ENCODE measurements at places on chromosomes 4 and X.

DNA sequence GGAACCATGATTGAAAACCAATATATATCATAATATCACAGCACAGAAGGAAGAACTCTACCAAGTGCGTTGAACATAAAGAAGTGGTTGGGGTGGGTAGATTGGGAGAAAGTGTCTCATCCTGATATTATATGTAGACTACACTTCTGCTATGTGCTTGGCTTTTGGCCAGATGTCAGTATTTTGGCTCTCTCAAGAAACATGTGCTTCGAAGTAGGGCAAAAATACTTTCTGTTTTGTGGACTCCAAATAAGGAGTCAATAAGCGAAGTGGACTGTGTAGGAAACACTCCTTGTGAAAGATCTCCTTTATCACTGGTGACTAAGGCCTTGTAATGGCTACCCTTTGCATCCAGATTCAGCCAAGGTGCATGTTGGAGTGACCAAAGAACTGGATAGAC, 7.8 kb upstream of the HPSE start:
- H3K4me1 ChIP-seq = peaks cover 12% of the 10 kb centered on the region
- H3K36me3 ChIP-seq = no peaks in the 10 kb centered on the region
- no peak overlapping the region for H3K27ac ChIP-seq

DNA sequence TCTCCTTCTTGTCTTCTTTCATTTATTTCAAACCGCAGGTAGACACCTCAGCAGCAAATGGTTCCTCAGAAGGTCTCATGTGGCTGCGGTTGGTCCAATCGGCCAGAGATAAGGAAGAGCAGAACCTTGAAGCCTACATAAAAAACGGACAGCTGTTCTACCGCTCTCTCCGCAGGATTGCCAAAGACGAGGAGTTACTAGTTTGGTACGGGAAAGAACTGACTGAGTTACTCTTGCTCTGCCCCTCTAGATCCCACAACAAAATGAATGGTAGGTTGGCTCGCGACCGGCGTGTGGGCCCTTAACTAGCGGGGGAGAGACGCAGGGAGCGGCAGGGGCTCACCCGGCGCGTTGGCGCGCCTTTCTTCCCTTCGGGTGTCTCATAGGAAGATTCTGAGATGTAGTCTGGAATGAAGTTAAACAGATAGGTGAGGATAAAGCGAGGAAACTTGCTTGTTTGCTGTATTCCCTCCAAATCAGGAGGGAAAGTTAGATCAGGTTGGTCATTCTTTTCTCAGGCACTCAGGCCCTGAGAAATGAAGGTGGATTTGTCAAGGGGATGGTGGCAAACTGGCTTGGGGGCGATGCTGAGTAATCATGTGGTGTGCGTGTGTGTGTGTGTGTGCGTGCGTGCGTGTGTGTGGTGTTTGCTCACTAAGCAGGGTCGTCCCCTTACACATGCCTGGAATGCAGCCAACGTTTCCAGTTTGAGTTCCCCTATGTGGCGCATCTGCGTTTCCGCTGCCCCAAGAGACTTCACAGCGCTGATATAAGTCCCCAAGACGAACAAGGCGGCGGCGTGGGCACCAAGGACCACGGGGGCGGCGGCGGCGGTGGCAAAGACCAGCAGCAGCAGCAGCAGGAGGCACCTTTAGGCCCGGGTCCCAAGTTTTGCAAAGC, 4.2 kb downstream of the PRDM8 start:
- H3K27me3 ChIP-seq = peaks cover 5% of the 10 kb centered on the region
- peak overlapping the region; percentile 58 for H3K4me3 ChIP-seq
- H3K27ac ChIP-seq = peak overlapping the region; percentile 81
- no peaks in the 10 kb centered on the region for H3K36me3 ChIP-seq
- peaks cover 34% of the 10 kb centered on the region for H3K4me1 ChIP-seq

GRCh38 chr4:61773655-61774245, 573.6 kb downstream of the ADGRL3 start:
- DNase-seq = no peak
- H3K4me1 ChIP-seq = no peaks in the 10 kb centered on the region
- H3K27ac ChIP-seq = no peak overlapping the region

DNA sequence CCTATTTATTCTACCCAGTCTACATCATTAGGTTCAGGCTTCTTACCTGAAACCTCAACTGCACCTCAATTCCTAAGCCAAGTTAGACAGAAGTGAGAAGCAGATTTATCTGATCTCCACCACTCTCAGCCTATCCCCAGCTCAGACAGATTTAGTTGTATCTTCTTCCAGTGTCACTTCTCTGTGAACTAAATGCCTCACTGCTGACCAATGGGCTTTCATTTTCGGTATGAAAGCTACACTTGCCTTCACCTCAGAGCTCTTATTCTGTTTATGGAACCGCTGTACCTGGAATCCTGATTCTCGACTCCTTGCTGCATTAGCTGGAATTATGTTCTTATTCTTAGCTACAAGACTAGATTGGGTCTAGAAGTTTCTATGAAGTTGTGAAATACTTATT, 833.2 kb downstream of the CCSER1 start:
- no peak for DNase-seq
- H3K4me1 ChIP-seq = no peaks in the 10 kb centered on the region
- H3K27me3 ChIP-seq = no peaks in the 10 kb centered on the region
- H3K36me3 ChIP-seq = no peaks in the 10 kb centered on the region

DNA sequence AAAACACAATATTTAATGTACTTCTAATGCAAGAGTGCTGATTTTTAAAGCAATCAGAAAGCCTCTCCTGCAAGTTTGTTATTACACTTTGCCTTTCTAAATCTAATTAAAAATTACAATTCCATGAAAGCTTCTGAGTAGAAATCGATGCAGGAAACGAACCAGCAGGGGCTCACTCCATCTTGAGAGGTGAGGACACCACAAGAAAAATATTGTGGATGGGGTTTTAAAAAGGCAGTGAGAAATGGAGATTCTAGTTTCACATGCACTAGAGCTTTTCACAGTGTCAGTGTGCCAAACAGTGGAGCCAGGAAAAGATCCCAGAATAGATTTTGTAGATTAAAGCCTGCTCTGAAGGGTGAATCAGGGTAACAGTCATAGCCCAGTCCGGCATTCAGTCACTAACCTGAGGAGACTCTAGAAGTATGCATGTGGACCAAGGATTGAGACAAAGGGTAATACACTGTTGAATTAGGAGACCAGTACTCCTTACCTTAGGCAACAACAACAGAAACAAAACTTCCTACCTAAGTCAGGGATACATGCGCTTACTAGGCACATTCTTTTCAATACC, 362.3 kb downstream of the NAF1 start:
- no peak overlapping the region for H3K4me3 ChIP-seq
- H3K27me3 ChIP-seq = no peaks in the 10 kb centered on the region
- H3K4me1 ChIP-seq = no peaks in the 10 kb centered on the region

- no peak for DNase-seq
- peaks cover 3% of the 10 kb centered on the region for H3K27me3 ChIP-seq
- no peak overlapping the region for H3K4me3 ChIP-seq
- H3K27ac ChIP-seq = no peak overlapping the region
Measured at GRCh38 chr4:37400241-37400881, 155.8 kb downstream of the NWD2 start.

DNA sequence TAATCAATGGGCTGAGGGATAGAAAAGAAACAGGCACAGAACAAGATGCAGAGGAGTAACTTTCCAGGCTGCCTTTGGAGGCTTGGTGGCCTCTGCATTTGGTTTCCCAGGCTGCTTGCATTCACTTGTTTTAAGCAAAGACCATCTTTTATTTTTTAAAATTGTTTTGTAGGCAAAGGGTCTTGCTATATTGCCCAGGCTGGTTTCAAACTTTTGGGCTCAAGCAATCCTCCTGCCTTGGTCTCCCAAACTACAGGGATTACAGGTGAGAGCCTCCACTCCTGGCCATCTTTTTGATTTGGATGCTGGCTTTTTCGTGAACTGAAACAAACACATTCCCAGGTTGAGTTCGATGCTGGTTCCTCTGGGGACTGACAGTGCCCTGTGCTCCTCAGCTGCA, 74.1 kb downstream of the SLC9A6 start:
- H3K27ac ChIP-seq = no peak overlapping the region
- H3K4me3 ChIP-seq = no peak overlapping the region
- no peaks in the 10 kb centered on the region for H3K36me3 ChIP-seq
- no peaks in the 10 kb centered on the region for H3K27me3 ChIP-seq

DNA sequence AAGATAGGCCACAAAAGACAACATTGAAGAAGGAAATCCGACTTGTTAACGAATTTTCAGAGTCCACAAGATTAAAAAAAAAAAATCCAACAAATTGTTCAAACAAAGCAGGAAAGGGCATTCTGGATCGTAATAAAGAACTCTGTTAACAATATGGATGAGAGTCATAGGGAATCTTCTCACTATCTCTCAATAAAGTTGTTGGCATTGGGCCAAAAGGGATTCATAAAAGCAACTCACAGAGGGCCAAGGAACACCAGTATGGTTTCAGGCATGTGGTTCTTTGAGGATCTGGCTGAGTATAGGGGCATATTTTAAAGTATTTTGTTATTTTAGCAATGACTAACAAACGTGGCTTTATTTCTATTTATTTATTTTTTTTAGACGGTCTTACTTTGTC, 49.5 kb downstream of the SHISA3 start:
- no peak overlapping the region for H3K27ac ChIP-seq
- H3K4me1 ChIP-seq = no peaks in the 10 kb centered on the region
- no peak for DNase-seq

DNA sequence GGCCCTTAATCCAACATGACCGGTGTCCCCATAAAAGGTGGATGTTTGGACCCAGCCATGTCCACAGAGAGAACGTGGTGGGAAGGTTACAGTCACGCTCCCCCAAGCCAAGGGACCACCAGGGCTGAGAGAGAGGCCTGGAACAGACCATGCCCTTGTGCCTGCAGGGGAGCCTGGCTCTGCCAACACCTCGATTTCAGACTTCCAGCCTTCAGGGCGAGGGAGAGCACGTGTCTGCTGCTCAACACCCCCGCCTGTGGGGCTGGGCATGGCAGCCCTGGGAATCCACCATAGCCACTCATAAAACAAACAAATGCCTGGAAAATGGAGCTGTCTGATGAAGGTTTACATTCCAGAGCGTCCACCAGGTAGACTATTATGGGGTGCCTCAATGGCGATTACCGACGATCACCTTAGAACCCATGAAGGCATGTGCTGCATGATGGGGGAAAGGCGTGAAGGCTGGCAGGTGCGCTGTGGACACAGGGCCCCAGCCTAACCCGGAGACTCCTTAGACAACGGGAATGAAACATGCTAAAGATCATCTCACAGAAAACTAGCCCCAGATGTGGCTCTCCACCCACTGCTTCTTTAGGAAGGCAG, 42.3 kb upstream of the HMX1 start:
- H3K4me1 ChIP-seq = peaks cover 6% of the 10 kb centered on the region
- H3K4me3 ChIP-seq = no peak overlapping the region
- H3K27ac ChIP-seq = no peak overlapping the region
- peaks cover 12% of the 10 kb centered on the region for H3K27me3 ChIP-seq

- H3K36me3 ChIP-seq = no peaks in the 10 kb centered on the region
- no peak overlapping the region for H3K4me3 ChIP-seq
- no peaks in the 10 kb centered on the region for H3K4me1 ChIP-seq
- no peaks in the 10 kb centered on the region for H3K27me3 ChIP-seq
- H3K27ac ChIP-seq = no peak overlapping the region
Measured at GRCh38 chrX:10484683-10485247, 135.6 kb downstream of the MID1 start.

DNA sequence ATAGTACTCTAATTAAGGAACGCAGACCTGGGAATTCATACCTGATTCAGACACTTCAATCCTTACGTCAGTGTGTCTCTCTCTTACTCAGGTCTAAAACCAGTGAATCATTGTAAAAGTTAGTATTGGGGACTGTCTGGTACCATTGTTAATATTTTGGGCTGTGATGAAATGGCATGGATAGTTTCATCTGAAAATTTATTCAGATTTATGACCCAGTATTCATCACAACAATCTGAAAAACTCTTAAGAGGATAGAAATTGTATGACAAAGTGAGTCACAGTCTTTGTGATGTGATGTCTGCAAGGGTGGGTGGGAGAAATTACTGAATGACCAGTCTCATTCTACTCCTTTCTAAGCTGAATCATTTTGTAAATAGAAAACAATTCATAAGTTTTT, 10.3 kb downstream of the FGF2 start:
- no peaks in the 10 kb centered on the region for H3K36me3 ChIP-seq
- no peak overlapping the region for H3K4me3 ChIP-seq
- no peaks in the 10 kb centered on the region for H3K27me3 ChIP-seq
- no peak overlapping the region for H3K27ac ChIP-seq
- no peaks in the 10 kb centered on the region for H3K4me1 ChIP-seq

DNA sequence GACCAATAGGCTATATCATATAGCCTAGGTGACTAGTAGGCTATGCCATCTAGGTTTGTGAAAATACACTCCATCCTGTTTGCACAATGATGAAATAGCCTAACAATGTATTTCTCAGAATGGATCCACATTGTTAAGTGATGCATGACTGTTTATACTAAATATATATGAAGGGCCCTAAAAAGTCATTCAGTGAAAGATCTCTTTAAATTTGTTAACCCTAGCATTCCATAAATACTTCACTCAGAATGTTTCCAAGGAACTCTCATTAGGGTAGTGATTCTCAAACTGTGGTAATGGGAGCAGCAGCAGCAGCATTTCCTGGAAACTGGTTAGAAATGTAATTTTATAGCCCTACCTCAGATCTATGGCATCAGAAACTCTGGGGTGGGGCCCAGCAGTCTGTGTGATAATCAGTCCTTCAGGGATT, 74.9 kb downstream of the PRRG1 start:
- H3K27me3 ChIP-seq = no peaks in the 10 kb centered on the region
- H3K4me1 ChIP-seq = no peaks in the 10 kb centered on the region
- H3K4me3 ChIP-seq = no peak overlapping the region
- no peaks in the 10 kb centered on the region for H3K36me3 ChIP-seq
- no peak for DNase-seq

Measured in T-cell (primary cell).